Effector CD4-positive, alpha-beta T cell (primary cell): ENCODE measurements at places on chromosomes 3 and 15.

DNA sequence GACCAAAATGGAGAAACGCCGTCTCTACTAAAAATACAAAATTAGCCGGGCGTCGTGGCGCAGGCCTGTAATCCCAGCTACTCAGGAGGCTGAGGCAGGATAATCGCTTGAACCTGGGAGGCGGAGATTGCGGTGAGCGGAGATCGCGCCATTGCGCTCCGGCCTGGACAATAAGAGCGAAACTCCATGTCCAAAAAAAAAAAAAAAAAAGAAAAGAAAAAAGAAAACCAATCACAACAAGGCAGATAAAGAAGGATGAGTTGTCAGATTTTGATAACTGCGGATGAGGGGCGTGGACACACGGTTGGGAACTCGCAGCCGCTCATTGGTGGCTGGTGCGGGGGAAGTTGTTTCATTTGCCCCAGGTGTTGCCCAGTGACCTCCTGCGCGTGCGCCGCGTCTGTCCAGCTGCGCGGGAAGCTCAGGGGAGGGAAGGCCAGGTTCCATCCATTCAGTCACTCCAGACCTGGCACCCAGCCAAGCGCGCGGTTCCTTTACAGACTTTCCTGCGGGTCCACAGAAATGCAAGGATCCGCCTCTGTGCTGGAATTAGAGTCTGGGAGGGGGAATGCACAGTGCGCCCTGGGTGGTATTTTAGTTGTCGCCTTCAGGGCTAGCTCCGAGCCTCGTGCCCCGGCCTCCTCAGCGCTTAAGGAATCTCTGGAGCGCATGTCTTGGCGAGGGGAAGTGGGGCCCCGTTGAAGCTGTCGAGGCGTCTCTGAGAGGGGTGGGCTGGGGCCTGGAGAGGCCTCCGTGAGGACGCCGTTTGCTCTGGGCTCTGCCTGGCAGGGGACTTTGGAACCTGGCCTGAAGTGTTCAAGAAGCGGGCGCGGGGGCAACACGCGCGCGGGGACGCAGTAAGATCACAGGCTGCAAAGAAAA lies 708 bp upstream of the GCHFR start:
- DNase-seq = peak; percentile 23

DNA sequence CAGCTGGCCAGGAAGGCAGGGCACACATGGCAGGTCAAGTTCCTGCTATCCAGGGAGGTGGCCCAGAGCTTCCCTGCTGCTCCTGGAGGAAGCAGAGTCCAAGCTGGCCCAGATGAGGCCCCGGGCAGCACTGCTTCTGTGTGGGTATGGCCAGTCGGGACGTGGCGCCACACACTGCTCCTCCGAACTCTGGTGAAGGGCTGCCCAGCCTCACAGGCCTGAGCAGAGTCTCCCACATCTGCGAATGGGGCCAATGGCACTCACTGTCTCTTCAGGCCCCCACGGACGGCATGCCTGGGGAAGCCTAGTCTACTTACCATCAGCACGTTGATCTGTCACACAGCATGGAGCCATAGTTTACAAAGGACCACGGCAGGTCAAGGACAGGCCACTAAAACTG lies 2.5 kb upstream of the PLA2G4F start:
- DNase-seq = no peak

- no peak for DNase-seq
These were observed 8.9 kb upstream of the CNTN3 start for GRCh38 chr3:74623261-74623836.

DNA sequence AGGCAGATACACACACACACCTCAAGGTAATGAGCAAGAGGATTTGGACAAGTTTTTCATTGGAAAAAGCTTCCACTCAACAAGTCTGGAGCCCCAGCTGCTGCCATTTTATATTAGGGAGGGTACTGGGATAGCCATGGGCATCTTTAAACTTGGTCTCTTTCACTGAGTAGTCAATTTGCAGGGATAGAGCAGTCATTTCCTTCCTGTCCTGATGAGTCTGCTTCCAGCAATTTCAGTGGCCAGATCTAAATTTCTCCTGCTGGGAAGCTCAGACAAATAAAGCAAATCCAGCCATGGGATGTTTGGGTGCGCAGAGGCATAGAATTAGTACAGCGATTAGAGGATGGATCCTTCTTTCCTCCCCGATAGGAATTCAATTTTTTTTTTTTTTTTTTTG lies 874 bp upstream of the ERC2 start:
- DNase-seq = no peak

DNA sequence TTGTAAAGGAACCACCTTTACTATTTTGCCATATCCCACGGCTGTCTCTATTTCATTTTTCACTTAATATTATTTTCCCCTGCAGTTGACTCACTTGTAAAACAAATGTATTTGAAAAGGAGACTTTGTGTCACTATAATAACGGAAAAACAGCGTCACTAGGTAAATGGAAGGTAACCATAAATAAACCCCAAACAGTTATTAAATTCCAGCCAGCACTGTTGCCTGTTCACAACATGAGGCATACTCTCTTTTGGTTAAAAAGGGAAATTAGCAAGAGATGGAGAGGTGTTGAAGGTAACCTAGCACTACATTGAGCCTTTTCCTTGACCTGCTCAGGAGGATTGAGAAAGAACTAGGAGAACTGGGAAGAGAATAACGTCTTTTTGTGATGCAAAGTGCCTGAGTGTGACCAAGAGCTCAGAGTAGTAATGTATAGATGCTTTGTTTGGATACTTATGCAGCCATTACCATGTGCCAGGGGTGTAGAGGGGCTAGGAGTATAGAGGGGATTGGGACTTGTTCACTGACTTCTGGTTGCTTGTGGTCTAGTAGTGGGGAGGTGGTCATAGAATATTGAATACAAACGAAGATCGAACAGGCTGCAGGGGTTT lies 19.6 kb downstream of the FLNB start:
- no peak for DNase-seq

- no peak for DNase-seq
These were observed 70.2 kb downstream of the FMN1 start for GRCh38 chr15:33124279-33124678.

- no peak for DNase-seq
These were observed 2.1 kb downstream of the IDH2 start for GRCh38 chr15:90099868-90100831.

- no peak for DNase-seq
These were observed 90.7 kb downstream of the IMPG2 start for GRCh38 chr3:101229681-101230080.

- DNase-seq = no peak
These were observed 30.4 kb downstream of the TFRC start for GRCh38 chr3:196051282-196052076.

DNA sequence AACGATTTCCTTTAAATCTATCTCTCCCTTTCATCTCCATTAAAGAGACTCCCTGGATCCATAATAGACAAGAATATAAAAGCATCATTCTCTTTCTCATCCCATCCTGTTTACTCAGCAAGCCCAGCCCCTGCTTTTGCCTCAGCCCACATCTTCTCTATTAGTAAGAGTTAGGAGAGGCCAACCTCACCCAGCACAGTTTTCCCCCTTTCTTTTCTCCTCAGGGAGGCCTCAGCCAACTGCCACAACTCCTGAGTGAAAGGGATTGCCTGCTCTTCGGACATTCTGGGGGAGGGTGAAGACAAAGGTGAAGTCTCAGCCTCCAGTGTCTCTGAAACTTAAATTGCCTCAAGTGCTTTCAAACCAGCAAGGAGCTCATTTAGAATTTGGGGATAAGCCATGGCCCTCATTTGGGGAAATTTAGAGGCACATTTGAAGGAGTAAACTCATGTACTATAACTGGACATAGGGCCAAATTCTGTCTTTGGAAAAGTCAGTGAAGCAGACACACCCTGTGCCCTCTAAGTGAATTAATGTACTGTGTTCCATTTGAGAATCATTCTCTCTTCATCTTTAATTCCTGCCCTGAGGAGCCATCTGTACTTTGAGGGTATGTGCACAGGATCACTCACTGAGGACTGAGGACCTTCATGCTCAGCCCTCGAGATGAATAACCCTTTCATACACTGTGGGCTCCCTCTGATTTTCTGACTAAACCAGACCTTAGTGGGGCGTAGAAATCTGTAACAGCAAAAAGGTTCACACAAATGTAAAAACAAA lies 82.5 kb downstream of the SOX2 start:
- no peak for DNase-seq

DNA sequence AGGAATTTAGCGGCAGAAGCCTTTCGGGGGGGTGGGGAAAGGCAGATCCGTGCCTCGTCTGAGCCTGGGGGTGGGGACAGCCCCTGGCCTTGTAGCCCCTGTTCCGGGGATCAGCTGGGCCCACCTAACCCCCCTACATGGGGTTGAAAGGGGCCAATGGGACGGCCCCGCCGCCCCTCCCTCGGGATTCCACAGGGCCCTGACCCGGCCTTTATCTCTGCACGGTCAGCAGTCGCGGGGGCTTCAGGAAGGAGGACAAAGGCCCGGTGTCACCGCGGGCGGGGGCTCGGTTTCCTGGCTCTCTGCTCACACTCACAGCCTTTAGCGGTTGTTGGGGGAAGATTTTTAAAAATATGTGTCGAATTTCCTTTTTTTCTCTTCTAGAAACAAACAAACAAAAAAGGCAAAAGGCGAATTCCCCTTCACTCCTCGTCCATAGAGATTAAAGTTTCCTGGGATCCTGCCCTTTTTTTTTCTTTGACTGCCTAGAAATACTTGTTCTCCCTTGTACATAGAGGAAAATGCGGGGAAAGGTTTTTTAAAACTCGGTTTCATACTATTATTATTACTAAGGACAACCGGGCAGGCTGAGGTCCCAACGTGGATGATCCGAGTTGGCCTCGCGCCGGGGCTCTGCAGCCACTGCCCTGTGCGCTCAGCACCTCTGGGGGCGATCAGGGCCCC lies 7.9 kb downstream of the FOXL2 start:
- DNase-seq = no peak

- DNase-seq = no peak
These were observed 162.7 kb downstream of the GMNC start for GRCh38 chr3:190699776-190700175.

- DNase-seq = no peak
These were observed 295.1 kb downstream of the SHOX2 start for GRCh38 chr3:157810924-157811718.

DNA sequence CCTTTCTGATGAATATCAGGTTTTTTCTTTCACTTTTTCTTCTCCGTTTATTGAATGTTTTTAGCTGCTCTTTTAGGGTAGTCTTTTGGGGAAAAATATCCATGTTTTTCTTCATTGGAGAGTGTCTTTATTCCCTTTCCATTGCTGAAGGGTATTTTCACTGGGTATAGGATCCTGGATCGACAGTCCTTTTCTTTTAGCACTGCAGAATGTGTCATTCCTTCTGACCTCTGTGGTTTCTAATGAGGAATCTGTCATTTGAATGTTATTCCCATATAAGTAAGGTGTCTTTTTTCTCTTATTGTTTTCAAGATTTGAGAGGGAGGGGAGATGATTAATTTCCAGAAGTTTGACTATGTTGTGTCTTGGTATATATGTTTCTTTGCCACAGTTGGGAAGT lies 96.8 kb downstream of the BBX start:
- no peak for DNase-seq

DNA sequence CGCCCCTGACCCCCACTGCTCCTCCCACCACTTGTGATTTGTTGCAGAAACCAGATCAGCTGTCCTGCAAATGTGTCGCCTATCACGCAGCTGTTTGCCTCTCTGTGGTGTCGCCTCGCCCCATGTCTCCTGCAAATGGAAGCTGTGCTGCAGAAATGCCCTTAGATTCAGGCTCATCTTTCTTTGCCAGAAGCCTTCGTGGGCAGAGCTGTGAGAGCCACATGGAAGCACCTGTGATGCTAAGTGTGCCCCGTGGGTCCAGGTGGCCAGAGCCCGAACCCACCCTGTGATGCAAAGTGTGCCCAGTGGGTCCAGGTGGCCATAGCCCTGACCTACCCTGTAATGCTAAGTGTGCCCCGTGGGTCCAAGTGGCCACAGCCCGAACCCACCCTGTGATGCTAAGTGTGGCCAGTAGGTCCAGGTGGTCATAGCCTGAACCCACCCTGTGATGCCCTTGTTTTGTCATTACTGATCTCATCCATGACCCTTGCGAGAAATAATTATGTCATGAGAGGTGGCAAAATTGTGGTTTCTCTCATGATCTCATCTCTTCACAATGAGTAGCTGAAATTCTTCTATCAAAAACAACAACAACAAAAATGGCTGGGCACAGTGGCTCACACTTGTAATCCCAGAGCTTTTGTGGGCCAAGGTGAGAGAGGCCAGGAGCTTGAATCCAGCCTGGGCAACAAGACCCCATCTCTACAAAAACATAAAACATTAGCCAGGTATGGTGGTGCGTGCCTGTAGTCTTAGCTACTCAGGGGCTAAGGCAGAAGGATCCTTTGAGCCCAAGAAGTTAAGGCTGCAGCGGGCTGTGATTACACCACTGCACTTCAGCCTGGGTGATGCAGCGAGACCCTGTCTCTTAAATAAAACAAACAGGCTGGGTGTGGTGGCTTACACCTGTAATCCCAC lies 187.4 kb downstream of the GOLGA6L6 start:
- no peak for DNase-seq

- DNase-seq = no peak
These were observed 11.9 kb downstream of the POMGNT2 start for GRCh38 chr3:43093974-43094373.

DNA sequence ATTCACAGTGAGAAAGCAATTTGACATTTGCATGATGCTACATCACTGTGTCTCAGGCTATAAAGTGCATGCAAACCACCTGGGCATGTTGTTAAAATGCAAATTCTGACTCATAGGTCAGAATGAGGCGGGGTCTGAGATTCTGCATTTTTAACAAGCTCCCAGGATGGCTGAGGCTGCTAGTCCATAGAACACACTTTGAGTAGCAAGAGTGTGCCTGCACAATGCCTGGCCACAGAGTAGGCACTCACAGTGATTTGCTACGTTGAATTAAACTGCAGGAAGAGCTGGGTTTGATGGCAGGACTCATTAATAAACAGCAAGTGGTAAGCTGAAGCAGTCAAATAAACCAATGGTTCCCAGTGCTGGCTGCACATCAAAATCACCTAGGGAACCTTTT lies 48.1 kb downstream of the NTRK3 start:
- DNase-seq = no peak

- no peak for DNase-seq
These were observed 12.6 kb upstream of the LCTL start for GRCh38 chr15:66578286-66578875.

GRCh38 chr3:188946351-188947240 lies 225.2 kb upstream of the TPRG1 start:
- no peak for DNase-seq

DNA sequence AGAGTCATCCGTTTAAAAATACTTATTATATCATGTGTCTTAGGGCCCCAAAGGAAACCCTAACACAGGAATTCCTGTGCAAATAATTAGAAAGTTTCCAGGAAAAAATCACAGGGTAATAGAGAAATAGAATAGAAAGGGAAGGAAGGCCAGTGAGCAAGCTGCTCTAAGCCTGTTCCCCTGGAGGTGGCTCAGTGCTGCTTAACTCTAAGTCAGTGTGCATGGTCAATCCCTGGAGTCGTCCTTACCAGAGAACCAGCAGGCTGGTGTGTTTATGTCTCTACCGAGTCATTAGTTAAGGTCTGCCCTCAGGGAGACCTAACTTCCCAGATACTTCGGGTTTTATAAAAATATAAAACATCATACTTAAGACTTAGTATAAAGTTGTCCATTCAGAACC lies 21.0 kb upstream of the MCF2L2 start:
- no peak for DNase-seq

GRCh38 chr15:65412556-65412955 lies 10.2 kb downstream of the IGDCC4 start:
- no peak for DNase-seq

GRCh38 chr15:80856809-80857377 lies 77.7 kb downstream of the CEMIP start:
- no peak for DNase-seq
